BE2C (cell line): ENCODE measurements at places on chromosomes 4 and X.
A peak's percentile ranks its signal among the peaks of the same experiment; 100 is the strongest.

- no peak for DNase-seq
Observed at GRCh38 chr4:109009909-109010308, 247.1 kb upstream of the ETNPPL start.

DNA sequence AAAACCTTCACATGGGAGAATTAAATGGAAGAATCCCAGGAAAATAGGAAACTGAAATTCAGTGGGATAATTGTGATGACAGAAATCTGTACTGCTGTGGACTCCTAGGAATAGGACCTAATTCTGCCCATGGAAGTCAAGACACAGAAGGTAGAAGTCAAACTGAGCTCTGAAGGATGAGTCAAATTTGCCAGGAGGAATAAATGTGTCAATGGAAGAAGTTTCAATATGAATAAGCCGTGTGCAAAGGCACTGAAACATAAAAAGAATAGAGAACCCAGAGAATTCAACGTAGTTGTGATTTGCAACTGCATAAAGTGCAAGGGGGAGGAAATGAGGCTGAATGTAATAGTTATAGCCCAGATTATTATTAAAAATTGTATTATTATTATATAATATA, 11.6 kb downstream of the ENAM start:
- no peak for DNase-seq

DNA sequence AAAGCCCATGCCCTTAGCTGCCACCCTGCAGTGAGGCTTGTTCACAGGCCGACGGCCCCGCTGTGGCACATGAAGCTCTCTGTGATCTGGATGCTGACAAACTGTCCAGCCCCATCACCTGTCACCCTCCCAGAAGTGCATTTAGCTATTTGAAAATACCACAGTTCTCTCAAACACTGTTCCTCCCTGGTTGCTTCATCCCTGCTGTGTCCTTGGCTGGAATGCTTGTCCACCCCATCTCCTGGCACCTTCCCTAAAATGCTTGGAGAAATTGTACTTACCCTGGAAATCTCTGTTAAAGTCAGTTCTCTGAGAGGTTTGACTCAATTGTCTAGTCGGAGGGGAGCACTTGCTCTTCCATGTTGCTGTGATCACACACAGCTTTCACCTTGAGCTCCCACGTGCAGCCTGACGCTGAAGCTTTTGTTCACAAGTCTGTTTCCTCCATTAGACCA, 10.1 kb downstream of the SYNPO2 start:
- no peak for DNase-seq

DNA sequence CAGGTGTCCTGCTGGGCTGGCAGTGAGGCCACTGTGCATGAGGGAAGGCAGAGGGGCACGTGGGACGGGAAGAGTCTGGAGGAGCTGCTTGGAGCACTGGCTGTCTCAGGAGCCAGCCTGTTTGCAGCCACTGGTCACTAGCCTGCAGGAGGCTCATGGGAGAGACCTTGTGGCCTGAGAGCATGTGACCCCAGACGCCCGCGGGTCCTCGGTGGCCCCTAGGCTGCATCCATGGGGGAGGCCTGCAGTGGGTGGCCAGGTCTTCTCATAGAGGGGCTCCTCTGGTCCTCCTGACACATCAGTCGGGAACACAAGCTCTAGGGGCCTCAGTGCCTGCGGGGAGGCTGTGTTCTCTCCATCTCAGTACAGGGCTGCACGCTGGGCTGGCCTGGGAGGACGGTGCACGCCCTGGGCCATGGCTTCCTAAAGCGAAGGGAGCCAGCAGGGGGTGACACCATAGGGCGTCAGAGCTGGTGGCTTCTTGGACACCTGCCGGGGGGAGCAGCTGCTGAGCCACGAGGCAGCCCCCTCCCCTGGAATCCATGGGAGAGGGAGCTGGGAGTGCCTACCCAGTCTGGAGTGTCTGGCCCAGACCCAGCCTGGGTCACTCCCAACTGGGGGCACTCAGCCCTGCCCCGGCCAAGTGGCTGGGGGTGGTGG, 12.3 kb downstream of the NAT8L start:
- no peak for DNase-seq

DNA sequence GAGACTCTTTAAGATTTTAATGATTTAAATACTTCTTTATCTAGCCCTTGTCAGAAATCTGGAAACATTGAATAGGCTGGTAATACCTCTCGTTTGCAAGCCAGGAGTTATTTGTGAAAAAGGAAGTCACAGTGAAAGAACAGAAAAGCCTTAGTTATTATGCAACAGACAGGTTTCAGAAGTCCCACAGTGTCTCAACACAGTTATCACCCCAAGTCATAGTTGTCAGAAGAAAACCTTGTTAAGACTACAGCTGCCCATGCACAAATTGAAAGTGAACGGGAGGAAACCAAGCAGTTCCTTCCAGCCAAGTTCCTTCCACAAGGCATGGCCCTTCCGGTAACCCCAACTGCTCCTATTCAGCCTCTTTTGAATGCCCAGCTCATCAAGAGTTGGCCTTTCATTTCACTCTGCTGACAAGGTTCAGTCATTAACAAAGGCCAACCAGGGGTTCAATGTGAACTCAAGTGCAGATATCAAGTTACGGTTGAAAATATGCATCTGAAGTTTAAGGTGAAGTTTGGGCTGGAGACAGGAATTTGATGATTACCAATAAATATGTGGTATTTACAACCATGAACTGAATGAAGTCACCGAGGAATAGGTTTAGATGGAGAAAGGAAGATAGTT, 15.6 kb downstream of the ALPK1 start:
- no peak for DNase-seq

DNA sequence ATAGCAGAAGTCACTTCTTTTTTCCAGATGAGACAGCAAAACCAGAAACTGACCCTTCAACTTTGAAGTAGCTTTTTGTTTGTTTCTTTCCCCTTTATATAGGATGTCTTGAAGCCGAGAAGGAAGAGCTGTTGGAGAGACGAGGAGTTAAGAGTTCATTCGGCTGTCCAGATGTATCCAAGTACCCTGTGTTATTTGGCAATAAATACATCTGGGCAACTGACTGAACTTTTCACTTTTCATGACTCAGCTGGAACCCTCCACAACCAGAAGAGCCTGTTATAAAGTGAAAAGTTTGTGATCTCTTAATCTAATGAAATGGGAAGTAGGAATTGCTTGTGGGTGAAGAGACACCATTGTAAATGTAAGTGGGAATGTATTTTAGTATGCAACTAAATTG, 131.2 kb downstream of the HTR2C start:
- no peak for DNase-seq

DNA sequence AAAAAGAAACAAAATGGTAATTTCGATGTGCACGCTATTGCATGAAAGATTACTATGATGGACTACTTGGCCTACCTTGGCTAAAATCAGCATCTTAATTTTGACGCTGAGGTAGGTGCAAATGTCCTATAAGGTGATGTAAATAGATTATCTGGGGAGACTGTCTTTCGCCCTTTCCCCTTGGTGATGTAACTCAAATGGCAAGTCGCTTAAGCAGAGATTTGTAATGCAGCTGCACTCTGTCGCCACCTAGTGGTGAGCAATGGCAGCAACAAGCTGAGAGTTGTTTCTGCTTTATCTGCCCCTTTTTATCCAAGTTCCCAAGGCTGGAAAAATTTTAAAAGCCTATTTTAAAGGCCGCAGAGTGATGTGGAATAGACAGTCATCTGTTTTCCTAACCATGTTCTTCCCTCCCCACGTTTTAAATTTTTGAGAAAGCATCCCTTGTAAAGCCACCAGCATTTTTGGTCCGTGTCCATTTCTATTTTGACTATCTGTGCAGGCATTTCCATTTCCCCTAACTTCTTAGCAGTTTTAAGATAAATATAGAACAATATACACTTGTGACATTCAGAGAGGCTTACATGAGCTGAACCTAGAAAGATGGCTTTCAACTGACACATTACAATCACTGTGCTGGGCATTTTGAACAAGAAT, 62.4 kb upstream of the PDLIM3 start:
- DNase-seq = peak; percentile 74

DNA sequence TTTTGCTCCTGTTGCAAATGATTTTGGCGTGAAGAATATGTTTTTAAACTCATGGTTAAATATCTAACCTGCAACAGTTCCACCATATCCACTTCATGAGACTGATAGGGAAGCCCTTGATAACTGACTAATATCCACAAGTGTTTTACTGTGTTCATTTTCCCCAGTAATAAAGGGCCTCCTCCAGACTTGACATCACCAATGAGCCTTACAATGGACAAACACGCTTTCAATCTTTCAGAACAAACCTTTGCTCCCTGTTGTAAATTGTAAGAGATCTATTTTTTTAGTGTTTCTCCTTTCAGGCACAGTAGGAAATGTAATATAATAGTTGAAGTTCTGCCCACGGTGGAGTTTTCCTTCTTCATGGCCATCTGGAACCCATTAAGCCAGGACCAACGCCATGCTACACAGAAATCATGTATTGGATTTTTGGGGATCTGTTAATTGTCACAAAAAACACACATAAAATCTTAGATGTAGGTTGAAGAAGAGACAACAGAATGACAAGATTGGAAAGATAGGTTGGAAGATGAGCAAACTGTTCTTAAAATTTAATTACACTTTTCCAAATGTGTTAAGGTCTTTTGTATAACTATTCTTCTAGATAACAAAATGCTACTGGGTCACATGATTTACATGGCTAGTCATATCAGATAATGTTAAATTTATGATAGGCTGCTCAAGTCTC, 1030.1 kb downstream of the FSTL5 start:
- DNase-seq = no peak

GRCh38 chrX:119729408-119730201, 28.8 kb upstream of the SOWAHD start:
- peak; percentile 67 for DNase-seq

- no peak for DNase-seq
Observed at GRCh38 chr4:122758033-122758432, 25.5 kb downstream of the BBS12 start.
